ENCODE measurements at places on chromosomes 6 and 20.

DNA sequence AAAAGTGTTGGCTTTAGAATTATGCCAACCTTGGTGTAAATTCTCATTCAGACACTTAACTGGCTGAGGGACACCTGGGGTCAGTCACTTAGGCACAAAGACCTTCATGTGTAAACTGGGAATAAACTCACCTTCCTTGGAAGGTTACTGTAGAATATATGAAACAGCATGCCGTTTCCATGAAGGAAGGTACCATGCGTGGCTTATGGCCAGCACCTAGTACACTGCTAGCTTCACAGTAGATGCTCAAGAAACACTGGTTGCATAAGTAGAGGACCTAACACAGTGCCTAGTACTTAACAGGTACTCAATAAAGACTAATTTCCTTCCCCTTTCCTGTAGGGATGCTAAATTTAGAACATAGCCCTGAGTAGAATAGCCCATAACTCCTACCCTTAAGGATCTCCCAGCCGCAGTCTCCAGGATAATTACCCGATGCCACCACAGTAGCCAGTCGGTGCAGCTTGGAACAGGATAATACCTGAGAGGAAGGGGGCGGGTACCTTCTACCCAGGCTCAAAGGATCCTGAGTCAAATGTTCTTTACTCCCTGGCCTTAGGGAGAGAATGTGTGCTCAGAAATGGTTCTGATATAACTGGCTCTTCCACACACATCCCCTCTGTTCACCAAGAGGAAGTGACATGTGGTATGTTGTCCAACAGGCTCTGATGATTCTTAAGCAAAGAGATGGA, 3.6 kb downstream of the BCL2L1 start:
- no peak for DNase-seq

DNA sequence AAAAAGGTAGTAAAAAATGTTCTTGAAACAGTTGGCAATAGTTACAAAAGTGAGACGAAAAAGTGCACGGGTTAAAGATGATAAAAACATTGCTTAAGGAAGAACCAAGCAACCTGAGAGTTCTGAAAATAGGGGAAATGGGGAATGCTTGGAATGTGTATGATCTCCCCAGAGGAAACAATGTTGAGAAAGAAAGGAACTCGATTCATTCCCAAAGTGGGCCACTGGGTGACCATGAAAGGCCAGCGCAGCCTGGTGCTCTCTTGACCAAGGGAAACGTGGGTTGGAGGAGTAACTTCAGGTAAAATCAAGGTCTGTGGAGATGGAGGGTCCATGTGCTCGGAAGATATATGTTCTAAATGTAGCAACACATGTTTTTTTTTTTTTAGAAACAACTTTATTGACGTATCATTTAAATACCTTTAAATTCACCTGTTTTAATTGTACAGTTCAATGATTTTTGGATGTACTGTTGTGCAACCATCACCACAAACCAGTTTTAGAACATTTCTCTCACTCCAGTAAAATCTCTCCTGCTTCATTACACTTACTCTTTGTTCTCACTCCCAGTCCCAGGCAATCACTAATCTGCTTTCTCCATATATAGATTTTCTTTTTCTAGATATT, 34.5 kb upstream of the CEP85L start:
- DNase-seq: no peak

DNA sequence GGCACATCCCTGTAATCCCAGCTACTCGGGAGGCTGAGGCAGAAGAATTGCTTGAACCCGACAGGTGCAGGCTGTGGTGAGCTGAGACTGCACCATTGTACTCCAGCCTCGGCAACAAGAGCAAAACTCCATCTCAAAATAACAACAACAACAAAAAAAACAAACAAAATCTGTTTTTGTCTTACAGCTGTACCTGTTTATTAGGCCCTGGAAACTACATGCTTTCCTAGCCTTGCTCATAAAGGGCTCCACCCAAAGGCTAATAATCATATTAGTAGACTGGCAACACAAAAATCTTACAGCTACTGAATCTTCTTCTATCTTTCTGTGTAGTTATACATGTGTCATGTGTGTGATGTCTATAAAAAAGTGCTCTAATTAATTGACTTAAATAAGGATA, 503.9 kb upstream of the EYS start:
- no peak for DNase-seq

DNA sequence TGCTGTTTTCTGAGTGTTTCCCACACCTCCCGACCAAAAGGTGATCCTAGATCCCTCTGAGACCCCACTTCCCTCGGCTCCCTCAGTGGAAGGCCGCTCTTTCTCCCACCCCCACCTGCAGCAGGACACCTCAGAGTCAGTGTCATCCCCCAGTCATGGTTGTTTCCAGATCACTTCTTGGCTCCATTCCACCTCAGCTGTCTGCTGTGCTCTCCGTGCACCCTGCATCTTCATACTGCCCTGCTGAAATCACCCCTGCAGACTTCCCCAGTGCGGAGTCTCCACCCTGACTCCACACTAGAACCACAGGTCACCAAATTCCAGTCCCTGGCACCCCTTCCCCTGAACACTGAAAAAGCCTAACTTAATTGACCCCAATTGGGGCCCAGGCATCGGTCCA, 255.1 kb upstream of the CDYL start:
- no peak for DNase-seq

GRCh38 chr6:80316686-80317231, 210.3 kb downstream of the BCKDHB start:
- DNase-seq: no peak

GRCh38 chr6:111927321-111927720, 54.1 kb upstream of the FYN start:
- DNase-seq: no peak

DNA sequence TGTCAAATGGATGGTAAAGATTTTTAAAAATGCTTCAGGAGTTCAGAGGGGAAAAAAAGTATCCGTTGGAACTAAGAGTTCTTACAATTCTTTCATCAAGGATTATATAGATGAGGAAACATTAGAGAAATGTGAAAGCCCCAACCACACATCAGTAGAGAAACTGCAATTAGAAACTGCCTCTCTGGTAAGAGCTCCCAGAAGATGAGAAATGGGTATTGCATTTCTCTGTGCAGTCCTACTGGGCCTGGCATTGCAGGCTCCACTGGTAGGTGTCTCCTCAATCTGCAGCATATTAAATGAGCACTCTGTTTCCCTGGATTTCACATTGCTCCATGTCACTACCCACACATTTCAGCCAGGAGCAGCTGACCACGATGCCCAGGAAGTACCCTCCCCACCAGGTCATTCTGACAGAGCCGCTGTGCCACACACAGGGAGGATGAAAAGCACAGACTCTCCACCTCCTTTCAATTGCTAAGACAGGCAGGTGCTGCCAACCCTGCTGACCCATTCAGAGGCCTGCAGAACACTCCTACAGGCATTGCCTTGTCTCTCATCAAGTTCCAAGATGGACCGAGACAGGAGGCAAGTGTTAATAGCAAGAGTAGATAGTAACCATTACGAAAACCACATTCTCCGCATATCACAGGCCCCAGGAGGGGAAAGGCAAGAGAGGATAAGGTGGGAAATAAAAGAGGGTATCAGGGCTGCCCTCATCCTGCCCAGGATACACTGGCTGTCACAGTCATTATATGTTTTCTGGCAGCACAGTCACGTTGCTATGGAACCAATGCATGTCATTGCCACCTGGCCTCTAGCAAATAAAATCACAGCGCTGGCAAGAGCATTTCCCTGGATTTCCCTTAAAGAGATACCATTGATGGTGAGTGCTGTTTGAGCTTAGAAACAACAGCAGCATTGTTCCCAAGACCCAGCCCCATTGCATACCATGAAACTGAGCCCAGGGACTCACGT, 241.7 kb downstream of the ATXN1 start:
- no peak for DNase-seq

DNA sequence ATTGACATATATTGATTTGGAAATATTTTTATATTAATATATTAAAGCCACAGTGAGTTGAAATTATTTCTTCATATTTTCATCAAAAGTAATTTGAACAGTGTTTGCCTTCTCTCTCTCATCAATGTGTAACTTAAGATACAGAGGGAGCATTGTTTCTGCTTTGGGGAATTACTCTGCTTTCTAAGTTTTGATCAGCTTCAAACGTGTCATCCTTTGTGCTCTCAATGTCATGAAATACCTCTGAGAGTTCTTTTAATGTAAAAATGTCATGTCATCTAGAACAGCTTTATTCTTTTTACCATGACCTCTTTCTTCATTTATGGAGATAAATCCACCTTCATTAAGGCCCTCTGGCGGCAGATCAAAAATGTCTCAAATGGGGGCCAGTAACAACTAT, 259.4 kb upstream of the STXBP5 start:
- DNase-seq: no peak

- no peak for DNase-seq
These were observed 1289.3 kb upstream of the CITED2 start for GRCh38 chr6:140663772-140664171.

- no peak for DNase-seq
These were observed 238.0 kb upstream of the MOCS1 start for GRCh38 chr6:40172272-40172671.

GRCh38 chr6:79438030-79438429, 99.2 kb downstream of the LCA5 start:
- DNase-seq: no peak

GRCh38 chr20:51802170-51802751, at the start of gene SALL4:
TSS of gene SALL4 (minus strand) at chr20:51802521. CDS start at chr20:51802408, 113 bp downstream.
- DNase-seq: no peak

GRCh38 chr6:119348748-119349360, 707 bp downstream of the MAN1A1 start:
- DNase-seq: no peak

DNA sequence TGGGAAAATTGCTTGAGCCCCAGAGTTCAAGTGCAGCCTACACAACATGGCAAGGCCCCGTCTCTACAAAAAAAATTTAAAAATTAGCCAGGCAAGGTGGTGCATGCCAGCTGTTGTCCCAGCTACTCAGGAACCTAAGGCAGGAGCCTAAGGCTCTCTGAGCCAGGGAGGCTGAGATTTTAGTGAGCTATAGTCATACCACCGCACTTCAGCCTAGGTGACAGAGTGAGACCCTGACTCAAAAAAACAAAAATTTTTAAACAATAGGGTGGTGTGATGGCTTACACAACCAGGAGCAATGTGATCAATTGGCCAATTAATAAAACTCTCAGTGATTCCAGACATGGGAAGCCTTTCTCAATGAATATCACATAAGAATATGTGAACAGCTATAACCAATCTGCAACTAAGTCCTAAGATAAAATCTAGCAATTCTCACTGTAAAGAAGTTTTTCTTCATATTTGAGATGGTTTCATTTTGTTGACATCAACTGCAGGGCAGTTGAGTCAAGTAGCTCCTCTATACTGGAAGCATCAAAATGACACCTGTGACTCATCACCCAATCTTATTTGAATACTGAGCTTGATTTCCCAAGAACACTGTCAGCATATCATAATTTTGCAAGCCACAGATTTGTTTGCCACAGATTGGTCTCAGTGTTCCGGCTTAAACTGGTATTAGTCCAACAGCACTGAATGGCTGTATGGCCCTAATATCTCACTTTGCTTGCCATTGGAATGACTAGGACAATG, 169.0 kb upstream of the GJE1 start:
- no peak for DNase-seq

DNA sequence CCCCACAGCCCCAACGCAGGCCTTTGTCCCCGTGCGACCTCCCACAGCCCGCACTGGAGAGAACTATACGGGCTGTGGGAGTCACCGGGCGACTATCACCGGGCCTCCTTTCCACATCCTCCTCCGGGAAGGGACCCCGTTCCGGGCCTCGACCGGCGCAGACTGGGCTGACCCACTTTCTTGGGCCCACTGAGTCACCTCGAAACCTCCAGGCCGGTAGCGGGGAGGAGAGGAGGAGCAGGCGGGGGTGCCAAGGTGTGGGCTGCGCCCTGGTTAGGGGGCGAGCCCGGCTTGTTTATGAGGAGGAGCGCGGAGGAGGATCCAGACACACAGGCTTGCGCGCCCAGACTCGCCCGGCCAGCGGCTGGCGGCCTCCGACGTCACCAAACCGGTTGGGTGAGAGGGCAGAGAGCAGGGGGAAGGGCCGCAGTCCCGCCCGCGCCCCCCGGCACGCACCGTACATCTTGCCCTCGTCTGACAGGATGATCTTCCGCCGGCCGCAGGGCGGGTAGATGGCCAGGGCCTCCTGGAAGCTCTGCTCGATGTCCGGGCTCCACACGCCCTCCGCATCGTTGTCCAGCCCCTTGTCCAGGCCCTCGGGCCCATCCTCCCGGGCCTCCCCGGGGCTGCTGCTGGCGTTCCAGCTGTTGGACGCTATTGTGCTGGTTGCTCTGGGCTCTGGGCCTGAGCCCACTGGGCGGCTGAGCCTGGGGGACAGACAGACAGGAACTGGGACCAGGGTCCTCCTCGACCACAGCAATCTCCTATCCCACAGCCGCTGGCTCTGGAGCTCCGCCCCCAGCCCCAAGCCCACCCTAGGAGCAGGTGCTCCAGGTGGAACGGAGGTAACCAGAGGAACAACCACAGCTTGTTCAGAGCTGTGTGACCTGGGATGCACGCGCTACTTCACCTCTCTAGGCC, 10.6 kb downstream of the TEAD3 start:
- no peak for DNase-seq

- DNase-seq: no peak
These were observed 17.6 kb upstream of the HLA-F start for GRCh38 chr6:29705389-29706231.

All from GDM1 (cell line).